ENCODE measurements at places on chromosomes 1 and 21.

- DNase-seq, result no peak
Observed at GRCh38 chr1:25255706-25256577, 8.7 kb upstream of the RSRP1 start.

DNA sequence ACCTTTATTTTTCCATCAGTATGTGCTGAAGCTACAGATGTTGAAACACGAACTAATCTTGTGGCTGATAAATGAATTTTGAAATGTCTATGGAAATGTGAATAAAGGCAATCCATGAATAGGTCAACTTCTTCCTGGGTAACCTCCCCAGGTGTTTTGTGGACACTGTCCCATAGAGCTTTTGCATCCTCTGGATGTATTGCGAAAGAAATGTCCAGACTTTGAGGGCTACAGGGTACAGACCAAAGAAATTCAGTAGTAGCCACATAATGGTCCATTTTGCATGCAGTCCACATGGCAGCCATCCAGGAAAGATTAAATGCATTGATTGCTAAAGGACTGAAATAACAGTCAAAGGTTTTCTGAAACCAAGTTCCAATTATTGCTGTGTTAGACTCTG, 21.5 kb upstream of the DARS2 start:
- DNase-seq, result no peak

DNA sequence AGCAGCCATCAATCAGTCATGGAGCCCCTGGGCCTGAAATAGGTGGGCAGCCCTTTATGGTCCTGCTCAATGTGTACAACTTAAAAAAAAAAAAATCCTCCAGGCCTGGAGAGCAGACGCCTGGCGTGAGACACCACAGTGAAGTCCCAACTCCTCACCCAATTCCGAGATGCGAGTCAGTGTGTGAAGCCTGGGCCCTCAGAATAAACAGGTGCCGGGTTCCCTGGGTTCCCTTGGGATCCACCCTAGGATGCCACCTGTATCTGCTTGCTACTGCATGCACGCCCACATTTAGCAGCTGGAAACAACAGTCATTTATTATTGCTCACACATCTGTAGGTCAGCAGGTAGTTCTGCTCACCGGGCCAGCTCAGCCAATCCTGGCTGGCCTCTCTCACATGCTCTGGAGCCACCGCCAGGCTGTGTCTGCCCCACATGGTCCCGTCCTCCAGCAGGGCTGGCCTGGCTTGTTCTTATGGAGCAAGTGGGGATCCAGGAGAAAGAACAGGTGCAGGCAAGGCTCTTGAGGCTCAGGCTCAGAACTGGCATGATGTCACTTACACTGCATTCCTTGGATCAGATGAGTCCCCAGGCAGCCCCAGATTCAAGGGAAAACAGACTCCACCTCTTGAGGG, 172.7 kb downstream of the NPHP4 start:
- no peak for DNase-seq

DNA sequence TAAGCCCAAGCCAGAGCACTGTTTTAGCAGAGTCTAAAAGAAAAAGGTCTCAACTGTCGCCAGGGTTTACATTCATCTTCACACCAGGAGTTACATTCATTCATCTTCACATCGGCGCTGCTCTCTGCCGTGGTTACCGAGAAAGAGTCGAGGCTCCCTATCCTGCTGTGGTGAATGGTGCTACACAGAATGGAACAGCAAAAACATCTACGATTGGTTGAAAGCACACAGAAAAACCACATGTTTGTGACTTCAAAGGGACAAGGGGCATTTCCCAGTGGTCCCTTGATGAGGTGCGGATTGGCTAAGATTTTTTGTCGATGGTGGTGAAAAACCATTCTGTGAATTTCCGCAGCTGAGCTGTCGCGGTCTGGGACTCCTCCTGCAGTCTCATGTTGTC, 231.1 kb downstream of the SIPA1L2 start:
- DNase-seq, result no peak

DNA sequence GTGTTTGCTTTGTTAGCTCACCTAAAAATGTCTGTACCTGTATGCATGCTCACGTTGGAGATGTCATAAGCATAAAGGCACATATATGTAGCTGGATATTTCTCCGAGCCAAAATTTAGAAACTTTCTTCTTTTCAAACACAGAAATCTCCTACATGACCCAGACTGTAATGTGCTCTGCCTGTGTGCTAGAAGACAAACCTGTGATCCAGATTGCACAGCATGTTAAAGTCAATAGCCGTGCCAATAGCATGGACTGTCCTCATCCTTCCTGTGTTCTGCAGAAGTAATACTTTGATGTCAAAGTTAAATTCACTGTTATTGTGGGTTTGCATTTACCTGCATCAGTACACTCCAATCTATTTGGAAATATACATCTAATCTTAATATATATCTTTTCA, 346.2 kb upstream of the ZRANB2 start:
- DNase-seq, result no peak

DNA sequence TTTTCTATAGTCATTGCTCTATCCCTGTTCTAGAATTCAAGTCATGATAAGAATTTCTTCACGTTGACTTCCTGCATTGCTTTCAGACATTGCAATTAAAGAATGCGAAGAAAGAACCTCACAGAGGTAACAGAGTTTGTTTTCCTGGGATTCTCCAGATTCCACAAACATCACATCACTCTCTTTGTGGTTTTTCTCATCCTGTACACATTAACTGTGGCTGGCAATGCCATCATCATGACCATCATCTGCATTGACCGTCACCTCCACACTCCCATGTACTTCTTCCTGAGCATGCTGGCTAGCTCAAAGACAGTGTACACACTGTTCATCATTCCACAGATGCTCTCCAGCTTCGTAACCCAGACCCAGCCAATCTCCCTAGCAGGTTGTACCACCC, 10.6 kb downstream of the APCS start:
- DNase-seq, result peak; percentile 30

DNA sequence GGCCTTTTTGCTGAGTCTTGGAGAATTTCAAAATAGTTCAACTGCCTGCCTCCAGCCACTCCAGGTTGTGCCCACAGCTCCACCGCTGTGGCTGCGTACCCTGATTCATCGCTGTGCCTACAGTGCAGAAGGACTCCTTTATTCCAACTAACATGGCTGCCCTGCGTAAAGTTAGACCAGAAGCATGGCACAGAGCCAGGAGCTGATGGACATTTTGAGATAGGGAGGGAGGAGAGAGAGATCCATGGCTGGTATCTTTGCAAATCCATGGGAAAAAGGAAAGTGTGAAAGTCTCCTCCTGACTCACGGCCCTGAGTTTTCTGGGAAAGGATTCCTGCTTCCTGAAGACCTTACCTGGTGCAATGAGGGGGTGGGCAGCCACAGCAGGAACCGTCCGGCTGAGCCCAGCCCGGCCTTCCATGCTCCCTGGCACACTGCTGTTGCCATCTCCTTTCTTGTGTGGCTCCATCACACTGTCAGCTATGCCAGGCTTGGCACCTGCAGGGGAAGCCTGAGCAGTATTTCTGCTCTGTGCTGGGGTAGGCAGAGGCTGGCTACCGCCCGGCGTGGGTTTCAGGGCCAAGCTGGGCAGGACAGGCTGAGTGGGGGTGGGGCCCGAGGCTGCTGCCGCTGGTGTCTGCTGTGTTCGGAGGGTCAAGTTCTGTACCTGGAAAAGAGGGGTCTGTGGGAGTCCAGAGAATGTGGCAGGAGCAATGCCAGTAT, 46.0 kb upstream of the A3GALT2 start:
- no peak for DNase-seq

- no peak for DNase-seq
Observed at GRCh38 chr1:82704393-82704792, 903.7 kb downstream of the ADGRL2 start.

- DNase-seq, result no peak
Observed at GRCh38 chr1:30145723-30146303, 577.6 kb downstream of the MATN1 start.

DNA sequence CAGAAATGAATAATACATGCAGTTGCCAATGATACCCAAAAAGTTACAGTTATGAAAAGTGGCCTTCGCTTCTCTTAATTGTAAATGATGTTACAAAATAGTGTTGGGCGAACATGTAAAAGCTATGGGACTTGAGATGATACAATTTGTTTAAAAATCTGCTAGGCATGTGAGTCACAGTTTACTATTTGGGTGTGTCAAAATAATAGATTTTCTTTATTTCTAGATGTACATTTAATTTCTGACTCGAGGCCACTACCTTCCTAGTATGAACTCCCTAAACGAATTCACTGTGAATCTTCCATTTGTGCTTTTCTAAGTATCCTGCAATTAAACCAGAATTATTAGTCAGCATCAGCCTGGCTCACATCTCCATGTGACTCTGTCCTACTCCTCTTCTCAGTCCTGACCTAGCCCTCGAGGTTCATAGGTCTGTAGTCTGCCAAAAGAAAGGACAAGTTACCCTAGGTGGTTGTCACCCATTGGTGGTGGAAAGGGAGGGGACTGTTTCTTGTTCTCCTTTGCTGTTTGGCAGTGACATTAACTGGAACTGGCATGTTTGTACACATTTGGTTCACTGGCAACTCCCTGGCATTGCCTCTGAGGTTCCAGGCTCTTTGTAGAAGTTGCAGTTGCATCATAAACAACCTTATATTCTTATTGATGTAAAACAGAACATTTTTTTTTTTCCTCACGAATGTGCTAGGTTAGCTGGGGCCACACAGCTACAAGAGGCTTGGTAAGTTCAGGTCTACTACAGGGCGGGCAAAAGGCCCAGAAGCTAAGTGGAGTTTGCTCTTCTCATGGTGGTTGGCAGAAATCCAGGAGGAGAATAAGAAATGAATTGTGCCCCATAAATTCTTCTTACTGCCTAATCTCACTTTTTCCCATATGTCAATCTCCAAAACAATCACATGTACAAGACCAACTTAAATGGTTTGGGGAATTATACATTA, 746.5 kb upstream of the ADAMTS5 start:
- no peak for DNase-seq
